ENCODE measurements at places on chromosomes 1 and 21.
A peak's percentile ranks its signal among the peaks of the same experiment; 100 is the strongest.

DNA sequence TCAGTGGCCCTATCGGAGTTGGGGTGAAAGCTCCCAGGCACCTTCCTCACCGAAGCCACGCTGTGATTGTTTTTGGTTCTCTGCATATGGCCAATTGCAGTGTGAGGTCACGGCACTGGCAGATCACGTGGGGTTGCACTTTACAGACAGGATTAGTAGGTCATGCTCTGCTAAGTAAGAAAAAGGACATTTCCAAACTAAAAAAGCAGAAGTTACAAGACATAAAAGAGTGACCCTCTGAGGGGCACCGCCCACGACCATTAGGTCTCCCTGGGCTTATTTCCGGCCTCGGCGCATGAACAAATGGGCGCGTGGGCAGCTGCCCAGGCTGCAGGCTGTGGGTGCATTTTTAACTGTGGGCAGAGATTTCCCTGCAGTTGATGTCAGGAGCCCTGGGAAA lies 2.0 kb downstream of the CAPN9 start:
- no peak for ATAC-seq

- ATAC-seq: peak; percentile 92
These were observed 271.6 kb upstream of the SGIP1 start for GRCh38 chr1:66262208-66262963.

DNA sequence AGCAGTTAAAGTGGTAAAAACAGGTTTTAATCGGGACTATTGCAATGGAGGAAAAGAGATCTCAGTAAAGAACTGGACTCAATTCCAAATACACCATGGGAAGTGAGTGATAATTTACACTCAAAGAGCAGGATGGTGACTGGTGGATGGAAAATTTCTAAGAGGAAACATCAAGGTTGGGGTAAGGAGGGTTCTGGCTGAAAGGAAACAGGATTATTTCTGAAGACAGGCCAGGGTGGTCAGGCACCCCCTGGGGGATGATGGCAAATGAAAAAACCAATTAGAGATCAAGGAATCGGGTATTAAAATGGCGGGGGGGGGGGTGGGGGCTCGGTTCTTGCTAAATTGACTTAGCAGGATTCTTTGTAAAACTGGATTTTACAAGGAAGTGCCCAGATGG lies 12.3 kb upstream of the HSD11B1 start:
- ATAC-seq: no peak

GRCh38 chr1:108140936-108141335 lies 59.2 kb downstream of the SLC25A24 start:
- no peak for ATAC-seq

GRCh38 chr21:20207335-20207734 lies 790.9 kb upstream of the NCAM2 start:
- no peak for ATAC-seq

DNA sequence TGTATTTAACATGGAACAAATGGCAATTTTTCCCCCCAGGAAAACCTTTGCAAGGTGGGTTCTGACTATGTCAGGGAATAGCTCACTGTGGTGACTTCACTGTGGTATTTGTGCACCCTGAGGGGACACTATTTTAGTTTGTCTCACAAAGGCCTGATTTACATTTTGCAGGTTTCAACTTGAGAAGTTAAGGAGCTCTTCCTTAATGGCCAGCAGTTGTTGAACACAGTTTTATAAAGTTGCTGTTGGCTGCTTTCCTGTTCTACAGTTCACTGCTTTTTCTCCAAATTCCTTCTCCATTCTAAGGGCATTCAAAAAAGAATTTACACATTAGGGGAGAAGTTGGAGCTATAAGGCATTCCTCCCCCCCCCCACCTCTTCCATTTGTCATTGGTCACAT lies 4.6 kb downstream of the LAMC1 start:
- ATAC-seq: no peak

GRCh38 chr1:47859092-47859743 lies 138.0 kb downstream of the TRABD2B start:
- ATAC-seq: no peak

DNA sequence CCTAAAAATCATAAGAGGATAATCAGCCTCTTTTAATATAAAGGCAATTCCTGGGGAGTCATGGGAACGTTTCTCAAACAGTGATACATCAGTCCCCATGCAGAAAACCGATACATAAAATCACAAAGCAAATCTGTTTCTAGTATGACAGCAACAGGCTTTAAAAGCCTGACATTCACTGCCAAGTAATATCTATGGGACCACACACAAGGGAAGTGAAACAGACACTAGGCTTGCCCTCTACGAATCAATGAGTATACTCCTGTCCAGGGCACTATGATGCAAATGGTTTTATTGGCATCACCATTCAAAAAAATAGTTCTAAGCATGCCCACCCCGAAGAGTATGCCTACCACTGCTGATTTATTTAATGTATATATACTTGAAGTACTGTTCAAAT lies 54.4 kb downstream of the TIAM1 start:
- no peak for ATAC-seq

Measured in SK-N-SH treated with all-trans-retinoic acid at 6 μM for 48 hours (cell line).